ENCODE measurements at places on chromosomes 2 and 18. TPM values are rescaled to one million over a fixed set of nuclear protein-coding genes. Genes with fewer than 3 reads are reported as not detected.

GRCh38 chr18:9825571-9826073, 60.2 kb upstream of the TXNDC2 start:
- DNase-seq, result peak; percentile 58

DNA sequence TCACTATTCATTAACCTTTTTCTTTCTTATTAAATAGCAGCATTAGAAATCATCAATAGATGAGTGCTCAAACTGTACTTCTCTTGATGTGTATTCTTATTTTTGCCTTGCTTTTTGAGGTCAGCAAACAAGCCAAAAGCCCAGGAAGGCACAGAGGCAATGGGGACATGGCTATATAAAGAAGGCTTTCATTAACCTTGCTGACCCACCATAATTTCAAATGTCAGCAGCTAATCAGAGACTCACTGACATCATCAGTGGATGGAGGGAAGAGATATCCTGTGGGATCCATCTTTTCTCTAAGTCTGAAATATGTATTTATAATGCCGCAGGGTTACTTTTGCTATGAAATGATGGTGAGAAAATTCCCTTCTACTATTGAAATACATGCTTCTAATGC, 1162.8 kb upstream of the ACVR2A start:
- no peak for DNase-seq

THSD7B gene
- total RNA-seq, result not detected

DNA sequence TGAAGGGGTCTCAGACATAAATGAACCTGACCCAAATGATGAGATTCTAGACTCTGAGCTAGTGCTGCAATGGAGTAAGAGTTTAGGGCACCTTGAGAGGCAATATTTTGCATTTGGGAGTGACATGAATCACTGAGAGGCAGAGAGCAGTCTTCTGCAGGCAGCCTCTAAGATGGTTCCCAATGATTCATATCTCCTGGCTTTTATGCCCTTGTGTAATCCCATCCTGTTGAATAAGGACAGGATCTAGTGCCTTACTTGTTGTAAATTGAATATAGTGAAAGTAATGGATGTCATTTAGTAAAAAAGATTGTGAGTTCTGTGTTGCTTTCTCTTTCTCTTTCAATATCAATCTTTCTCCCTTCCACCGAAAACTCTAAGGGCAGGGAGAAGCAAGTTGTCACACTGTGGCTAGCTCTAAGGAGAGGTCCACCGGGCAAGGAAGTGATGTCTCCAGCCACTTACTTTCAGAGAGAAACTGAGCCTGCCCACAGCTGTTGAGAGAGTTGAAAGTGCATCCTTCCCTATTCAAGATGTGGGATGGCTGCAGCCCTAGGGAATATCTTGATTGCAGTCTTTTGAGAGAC, 144.7 kb downstream of the TRIB2 start:
- no peak for DNase-seq

DNA sequence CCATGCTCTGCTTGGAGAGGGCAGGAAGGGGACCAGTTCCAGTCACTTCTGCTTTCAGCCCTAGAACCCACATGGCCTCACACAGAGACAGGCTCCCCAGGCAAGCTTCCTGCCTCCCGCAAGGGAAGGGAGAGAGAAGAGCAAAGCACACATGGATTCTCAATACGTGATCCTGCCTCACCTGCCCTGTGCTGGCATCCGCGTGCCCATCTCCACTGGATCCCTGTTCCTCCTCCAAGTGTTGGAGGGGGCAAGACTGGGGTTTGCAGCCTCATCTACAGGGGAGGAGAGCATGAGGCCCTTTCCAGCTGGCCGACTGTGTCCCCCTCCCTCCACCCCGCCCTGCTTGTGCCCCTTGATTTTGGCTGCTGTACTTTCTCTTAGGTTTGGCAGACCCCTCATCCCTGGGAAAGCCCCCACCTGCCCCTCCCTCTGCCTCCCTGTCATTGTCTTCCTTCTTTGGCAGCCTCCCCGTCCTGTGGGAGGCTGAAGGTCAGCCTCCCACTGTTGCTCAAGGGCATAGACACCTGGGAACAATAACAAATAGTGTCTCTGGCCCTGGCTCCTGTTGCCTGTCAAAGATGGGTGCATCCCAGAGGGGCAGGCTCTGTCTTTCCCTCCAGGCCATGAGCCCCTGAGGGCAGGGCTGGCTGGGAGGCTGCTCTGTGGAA, 22.7 kb downstream of the KCNF1 start:
- no peak for DNase-seq

- no peak for DNase-seq
These were observed 34.8 kb downstream of the SP110 start for GRCh38 chr2:230184727-230185578.

DNA sequence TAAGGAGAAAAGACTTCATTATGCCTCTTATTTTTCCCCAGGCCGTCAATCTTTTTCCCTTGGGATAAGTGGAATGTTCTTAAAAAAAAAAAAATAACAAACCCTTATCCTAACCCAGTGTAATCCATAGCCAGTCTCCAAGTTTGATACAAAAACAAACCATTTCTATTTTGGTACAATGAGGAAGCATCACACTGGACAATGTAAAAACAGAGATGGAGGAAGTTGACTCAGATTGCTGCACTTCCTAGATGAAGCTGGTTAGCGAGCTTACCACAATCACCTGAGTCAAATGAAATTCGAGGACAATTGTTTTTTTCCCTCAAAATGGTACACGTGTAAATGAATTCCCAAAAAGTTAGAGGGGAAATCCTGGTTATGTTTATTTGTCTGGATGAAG, 259.7 kb downstream of the TCF4 start:
- DNase-seq, result peak; percentile 88

RESP18 gene
- not detected for total RNA-seq

C2orf92 gene
- 0.78 TPM for total RNA-seq

DNA sequence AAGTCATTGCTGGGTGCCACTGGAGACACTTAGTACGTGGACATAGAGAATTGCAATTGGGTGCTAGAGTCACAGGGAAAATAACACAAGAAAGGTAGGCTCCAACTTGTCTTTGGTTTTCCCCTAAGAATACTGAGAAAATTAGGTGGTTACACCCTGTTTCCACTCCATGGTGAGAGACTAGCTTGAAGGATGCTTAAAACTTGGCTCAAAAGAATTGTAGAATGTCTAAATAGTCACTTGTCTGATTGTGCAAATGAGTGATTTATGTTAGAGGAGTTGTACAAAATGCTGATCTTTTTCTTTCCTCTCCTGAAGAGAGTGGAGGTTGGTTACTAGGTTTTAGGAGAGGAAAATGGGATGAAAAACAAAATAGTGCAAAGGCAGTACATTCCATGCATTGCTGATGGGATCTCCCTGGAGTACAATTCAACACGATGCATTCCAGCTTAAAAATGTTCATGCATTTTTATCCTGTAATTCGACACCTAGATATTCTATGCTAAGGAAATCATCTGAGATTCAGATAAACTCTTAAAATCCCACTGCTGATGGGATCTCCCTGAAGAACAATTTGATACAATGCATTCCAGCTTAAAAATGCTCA, 2.2 kb upstream of the SERPINB12 start:
- DNase-seq, result no peak

DNA sequence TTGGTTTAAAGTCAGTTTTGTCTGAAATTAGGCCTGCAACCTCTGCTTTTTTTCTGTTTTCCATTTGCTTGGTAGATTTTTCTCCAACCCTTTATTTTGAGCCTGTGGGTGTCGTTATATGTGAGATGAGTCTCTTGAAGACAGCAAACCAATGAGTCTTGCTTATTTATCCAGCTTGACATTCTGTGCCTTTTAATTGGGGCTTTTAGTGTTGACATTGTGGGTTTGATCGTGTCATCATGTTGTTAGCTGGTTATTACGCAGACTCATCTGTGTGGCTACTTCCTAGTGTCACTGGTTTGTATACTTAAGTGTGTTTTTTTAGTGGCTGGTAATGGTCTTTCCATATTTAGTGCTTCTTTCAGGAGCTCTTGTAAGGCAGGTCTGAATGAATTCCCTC, 18.8 kb downstream of the TMEM87B start:
- DNase-seq, result no peak

GRCh38 chr2:63975437-63976124, 43.6 kb downstream of the VPS54 start:
- DNase-seq, result no peak

DNA sequence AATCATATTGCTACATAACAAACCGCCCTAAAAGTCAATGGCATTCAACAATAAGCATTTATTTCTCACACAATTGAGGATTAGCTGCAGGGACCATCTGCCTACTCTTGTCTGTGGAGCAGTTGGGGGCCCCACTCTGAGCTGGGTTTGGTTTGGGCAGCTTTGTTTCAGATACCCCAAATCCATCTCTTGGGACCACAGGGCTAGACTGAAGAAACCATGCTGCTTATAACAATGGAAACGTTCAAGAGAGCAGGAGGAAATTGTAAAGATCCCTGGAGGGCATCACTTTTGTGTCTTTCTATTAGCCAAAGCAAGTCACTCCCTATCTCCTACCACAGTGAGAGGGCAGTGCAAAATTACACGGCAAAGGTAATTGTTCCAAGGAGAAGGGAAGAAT, 146.5 kb upstream of the MGAT5 start:
- no peak for DNase-seq

OXER1 gene
- not detected for total RNA-seq

PTPRN gene
- 0.47 TPM for total RNA-seq

GRCh38 chr2:236393581-236393980, 129.4 kb upstream of the ASB18 start:
- no peak for DNase-seq

DNA sequence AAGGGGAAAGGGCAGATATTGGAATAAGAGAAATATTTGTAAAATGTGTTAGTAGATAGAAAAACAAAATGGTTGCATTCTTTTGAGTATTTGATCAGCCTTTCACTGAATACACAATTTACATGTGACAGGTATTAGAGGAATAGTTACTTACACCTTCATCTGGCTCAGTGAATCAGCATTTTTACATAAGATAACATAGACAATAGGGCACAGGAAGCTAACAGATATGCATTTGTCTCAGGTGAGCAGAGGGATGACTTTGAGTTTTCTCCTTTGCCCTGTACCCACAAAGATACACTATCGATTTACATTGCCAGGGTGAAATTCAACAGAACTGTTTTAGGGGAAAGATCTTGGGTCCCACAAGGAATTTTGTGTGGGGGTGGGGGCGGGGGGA, 373.1 kb upstream of the NETO1 start:
- no peak for DNase-seq

DNA sequence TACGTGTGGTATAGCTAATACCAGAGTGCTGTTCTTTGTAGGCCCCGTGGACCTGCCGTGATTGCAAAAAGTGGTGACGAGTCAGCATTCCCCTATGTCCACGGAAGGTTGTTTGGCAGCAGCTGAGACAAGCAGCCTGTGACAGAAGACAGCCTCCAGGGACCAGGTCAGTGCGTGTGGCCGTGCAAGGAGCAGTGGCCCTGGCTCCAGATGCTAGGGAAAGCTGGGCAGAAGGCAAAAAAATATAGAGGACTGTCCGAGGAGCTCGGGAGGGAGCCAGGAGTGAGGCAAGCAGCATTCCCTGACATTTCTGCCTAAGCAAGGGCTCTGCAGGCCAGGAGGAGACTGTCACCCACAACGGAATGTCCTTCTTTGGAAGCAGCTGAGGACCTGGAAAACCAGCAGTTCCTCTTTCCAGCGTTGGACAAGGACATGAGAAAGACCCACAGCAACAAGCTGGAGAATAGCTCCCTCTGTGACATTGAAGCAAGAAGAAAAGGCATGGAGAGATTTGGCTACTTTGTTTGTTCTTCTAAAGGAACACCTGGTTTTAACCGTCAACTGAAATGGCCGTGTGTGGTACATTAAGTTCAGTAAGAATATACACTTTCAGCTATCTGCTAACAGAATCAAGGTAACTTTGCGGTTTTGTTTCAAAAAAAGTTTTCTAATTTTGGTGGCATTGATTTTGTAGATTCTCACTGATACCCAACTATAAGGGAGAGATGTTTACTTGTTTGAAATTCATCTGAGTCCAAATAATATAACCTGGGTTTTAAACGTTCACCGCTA, 58.3 kb downstream of the NPAS2 start:
- DNase-seq, result no peak

DNA sequence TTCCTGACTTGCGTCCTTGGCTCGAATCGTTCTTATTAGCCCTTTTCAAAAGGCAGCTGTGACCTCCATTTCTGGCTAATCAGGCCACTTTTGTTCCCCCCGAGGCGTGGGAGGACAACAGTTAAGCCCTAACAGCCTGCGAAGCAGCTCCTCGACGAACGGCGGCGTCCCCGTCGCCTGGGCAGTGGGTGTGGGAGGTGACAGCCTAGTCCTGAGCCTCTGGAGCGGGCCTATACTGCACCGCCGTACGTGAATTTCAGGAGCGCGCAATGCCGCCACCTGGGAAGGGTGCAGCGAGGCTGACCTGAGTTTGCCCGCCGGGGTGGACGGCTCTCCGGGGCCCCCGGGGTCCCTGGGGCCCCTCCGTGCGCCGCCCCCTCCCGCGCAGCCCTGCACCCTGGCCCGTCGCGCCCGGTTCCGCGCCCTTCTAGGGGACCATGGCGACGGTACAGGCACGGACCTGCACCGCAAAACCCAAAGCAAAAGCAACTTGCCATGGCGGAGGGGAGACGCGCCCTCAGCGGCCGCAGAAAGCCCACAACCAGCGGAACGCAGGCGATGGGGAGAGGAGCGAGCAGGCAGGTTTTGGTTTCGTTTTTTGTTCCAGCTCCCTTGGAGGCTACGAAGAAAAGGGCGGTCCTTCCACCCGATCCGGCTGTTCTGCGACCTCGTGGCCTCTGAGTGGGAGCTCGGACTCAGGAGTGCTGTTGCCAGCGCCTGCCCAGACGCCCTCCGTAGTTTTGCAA, at the start of gene RBM43:
TSS of gene RBM43 (minus strand) at position 633 of the 746 bp plus-strand sequence. CDS start at position 497, 136 bp downstream.
- peak; percentile 71 for DNase-seq

SLC9A4 gene
- not detected for total RNA-seq

DNA sequence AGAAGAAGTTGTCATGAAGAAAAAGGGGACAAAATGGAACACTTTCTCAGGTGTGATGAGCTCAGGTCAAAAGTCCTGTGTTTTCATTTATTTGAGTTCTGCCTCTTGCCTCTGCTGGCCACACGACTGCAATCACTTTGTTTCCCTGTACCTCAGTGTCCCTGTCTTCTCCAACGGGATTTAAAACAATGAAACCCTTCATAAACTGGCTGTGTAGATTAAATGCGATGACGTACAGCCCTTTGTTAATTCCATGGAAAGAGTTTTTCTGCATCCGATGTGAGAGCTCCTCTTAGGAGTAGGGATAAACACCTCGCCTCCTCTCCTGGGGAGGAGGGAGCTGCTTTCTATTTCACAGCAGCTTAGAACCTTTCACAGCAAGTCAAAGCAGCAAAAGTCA, 51.5 kb upstream of the CNGA3 start:
- peak; percentile 10 for DNase-seq

- DNase-seq, result peak; percentile 45
These were observed 39.3 kb downstream of the CD302 start for GRCh38 chr2:159758686-159759085.

DNA sequence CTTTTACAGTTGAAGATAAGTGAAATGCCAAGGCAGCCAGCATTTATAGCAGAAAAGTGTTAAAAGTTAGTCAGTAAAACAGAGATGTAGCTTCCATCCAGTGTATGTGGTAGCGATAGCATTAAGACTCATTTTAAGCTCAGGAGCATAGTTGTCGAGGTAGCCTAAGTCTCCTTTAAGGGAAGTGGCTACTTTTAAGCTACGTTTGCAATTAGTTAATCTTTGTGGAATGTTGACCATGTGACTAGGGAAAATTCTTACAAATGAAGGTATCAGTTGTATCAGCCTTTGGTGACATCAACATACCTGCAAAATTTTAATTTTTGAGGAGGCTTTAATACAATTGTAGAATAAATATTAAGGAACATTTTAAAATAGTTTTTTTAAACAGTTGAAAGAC, 61.9 kb downstream of the LHCGR start:
- DNase-seq, result no peak

GRCh38 chr2:169116327-169116726, 47.0 kb downstream of the DHRS9 start:
- no peak for DNase-seq
